Activated effector memory CD4-positive, alpha-beta T cell treated with Interleukin-2 at 50 U/mL for 16 hours (primary cell): ENCODE measurements at places on chromosomes 5 and 9.

GRCh38 chr5:169791251-169791650, 154.2 kb downstream of the DOCK2 start:
- no peak for DNase-seq

DNA sequence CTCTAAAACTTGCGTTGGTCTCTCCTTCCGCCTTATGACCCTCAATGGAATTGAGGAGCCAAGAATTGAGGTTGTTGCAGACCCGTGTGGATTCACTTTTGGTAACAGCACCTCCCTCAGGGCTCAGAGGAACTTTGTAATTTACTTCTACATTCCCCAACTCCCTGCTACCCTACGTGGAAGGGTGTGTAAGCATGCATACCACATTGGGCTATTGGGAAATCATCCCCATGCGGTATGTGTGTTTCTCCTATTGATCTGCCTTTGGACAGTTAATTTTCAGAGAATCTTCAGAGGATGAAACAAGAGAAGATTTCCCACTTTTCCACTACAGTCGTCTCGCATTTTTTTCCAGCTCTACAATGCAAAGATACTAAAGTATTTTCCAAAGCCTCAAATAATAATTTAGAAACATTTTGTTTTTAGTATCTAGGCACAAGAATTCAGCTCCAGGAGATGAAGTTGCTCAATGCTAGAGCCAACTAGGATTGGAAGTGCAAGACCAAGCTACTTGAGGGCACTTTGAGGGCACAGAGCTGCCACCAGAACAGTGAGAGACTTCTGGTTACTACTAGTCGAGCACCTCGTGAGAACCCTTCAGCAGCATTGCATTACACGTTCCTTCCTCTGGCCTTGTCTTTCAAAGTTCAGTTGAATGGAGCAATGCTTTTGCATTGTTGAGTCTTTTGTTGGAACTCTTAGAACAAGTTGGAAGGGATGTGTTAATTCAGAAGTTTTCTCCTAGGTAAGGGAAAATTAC, 3.4 kb downstream of the C1QTNF3 start:
- no peak for DNase-seq

DNA sequence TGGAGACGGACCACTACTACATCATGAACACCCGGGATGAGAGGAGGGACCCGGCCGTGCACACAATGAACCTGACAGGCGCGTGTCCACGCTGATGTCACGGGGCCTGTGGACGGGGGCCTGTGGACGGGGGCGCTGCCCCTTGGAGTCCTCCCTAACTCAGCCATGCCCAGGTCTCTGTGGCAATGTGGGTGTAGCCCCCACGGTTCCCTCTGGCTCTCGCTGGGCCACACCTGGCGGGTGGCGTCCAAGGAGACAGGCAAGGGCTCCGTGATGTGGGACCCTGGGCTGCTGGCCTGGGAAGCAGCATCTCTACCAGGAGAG, 22.1 kb downstream of the PAEP start:
- DNase-seq, result no peak

DNA sequence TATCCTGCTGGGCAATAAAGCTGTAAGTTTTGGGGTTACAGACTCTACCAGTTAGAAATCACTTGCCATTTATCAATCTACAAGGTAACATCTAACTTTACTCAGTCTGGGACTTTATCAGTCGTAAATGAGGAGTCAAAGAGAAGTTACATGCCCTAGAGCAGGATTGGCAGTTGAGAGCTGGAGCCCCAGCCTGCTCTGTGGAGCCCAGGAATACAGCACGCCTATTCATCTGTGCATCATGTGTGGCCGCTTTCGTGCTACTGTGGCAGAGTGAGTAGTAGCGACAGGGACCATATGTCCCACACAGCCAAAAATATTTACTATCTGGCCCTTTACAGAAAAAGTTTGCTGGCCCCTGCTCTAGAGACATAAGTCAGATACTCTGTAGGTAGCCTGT, 152.5 kb upstream of the NTRK2 start:
- DNase-seq, result no peak

GRCh38 chr5:51380603-51381207, 2.5 kb upstream of the ISL1 start:
- no peak for DNase-seq
